HT1080 (cell line): ENCODE measurements at places on chromosomes 3 and 15. TPM values are rescaled to one million over a fixed set of nuclear protein-coding genes. Genes with fewer than 3 reads are reported as not detected.

DNA sequence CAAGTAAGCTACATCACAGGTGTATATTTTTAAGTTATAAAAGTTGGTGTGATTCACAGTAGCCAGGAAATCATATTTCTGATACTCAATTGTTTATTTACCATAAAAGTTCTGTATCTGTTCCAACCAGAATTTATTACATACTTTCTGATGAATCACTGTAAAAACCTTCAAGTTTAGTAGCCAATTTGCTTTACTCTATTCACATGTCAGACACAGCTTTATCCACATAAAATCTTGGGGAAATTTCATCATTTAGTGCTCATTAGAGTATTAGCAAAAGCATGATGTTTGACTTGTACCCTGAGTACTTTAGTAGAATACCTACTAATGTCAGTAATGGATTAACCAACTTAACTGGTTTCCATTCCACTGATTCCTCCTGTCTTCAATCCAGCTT lies 249.8 kb downstream of the POLQ start:
- DNase-seq = no peak

- DNase-seq = no peak
These were observed 216.1 kb upstream of the ROPN1 start for GRCh38 chr3:124207873-124208485.

- DNase-seq = peak; percentile 74
These were observed 167.5 kb upstream of the IL12A start for GRCh38 chr3:159821110-159821509.

- peak; percentile 61 for DNase-seq
These were observed 253.6 kb downstream of the MAGI1 start for GRCh38 chr3:65785065-65785645.

GRCh38 chr3:175593331-175593730 lies 734.2 kb downstream of the NAALADL2 start:
- no peak for DNase-seq

DNA sequence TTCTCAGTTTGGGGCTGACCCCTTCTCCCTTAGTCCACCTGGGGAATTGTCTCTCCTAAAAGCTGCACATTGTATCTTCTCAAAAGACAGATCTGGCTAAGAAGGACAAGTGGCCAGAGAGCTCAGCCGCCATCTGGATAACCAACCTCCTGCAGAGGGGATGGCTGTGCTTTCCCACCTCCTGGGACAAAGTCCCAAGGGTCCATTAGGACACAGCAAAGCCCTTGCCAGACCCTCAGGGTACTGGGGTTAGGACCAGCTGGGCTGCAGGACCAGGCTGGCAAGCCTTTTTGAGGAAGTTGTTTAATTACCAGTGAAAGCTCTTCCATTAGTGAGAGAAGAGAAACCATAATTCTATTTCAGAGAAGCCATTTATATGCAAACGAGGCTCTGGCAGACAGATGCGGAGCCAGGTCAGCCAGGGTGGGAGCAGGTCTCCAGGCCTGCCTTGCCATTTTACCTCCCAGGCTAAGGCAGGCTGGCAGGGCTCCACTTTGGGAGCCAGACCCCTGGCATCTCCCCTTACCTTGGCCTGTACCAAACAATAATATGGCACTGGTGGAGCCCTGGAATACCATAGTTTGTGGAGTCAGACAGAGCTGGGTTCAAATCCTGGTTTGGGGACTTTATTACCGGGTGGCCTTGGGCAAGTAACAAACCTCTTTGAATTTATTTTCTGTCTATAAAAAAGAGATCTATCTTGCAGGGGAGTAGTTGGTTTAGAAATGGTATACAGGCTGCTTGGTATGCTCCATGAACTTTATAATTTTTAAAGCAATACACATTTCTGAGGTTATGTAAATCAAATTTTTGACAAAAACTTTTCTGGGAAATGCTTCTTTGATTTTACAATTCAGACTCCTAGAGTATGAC lies 17.9 kb downstream of the SHF start:
- no peak for DNase-seq

DNA sequence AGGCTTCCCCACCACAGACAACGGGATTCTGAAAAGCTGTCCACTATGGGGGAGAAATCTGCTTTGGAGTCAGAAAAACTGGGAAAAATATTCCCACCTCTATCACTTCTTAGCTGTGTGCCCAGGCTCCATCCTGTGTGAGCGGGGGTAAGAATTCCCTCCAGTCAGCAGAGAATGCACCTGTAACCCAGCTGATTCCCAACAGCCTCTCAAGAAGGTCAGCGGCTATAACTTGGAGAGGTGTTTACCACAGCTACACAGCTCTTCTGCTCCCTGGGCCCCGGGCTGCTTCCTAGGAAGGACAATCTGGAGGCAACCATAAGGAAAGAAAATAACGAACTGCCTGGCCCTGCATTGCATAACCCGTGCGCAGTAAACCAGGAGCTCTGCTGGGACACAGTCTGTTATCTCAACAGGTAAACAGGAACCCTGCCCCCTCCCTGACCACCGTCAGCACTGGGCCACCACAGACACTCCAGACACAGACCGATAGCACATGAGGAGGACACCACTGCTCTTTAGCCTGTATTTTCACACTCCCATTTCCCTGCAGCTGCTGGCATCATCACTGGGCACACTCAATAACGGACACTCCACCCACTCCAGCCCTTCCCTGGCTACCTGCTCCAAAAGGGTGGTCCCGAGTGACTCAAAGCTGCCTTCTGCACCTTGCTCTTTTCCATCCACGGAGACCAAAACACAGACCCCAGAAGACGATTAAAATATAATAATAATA lies 2.1 kb downstream of the RAB43 start:
- no peak for DNase-seq

DNA sequence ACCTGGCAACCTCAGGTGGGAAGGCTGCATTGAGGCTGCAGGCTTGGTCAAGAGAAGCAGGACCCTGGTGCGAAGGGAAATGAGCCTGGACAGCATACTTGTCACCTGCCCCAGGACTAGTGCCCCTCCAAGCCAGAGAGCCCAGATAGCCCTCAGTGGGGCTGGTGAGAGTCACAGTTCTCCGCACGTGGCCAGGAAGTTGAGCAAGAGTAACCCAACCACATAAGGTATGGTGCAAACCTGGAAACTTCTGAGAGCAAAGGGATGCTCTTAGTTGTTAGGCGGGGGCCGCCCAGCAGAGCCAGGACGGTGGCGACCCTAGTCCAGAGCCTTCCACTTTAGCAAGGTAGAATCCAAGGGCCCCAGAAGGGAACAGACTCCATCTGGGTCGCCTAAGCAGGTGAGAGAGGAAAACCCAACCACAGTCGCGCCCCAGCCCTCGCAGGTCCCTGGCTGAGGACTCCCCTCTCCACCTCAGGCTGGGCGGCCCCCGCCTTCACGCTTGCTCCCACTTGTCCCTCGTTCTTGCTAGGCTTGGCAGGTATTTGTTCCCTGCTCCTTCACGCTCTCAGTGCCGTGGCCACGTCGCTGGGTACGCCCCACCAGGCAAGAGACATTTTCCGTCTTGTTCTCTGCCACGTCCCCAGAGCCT lies 1.1 kb upstream of the VPS18 start:
- no peak for DNase-seq

DNA sequence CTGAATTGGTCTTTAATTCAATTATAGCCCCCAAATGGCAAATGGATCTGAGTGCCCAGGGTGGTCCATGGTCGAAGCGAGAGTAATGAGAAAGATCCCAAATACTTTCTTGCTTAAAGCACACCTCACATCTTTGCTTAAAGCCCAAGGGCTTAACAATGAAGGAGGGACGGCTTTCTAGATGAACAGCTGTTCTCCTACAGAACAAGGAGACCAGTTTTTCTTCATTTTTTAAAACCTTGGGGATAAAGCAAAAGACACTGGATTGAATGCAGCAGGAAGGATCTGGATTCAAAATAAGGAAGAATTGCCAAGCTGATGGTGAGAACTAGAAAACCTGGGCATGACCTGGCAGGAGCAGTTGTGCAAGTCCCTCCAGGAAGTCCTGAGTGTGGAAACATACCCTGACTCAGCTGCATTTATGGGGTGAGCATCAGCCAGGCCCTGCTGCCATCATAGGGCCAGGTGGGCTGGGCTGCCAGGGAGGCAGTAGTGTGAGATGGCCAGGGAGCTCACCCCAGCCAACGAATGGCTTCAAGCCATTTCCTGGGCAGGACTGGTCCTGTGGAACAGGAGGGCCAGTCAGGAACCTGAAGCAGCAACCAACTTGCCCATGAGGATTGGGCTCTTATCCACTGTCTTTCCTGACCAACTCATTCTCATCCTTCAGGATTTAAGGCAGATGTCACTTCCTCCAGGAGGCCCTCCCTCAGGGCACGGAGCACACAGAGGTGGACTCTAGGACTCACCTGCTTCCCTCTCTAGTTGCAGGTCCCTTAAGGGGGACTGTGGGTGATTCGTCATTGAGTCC lies 18.4 kb upstream of the RHCG start:
- DNase-seq = peak; percentile 29

DNA sequence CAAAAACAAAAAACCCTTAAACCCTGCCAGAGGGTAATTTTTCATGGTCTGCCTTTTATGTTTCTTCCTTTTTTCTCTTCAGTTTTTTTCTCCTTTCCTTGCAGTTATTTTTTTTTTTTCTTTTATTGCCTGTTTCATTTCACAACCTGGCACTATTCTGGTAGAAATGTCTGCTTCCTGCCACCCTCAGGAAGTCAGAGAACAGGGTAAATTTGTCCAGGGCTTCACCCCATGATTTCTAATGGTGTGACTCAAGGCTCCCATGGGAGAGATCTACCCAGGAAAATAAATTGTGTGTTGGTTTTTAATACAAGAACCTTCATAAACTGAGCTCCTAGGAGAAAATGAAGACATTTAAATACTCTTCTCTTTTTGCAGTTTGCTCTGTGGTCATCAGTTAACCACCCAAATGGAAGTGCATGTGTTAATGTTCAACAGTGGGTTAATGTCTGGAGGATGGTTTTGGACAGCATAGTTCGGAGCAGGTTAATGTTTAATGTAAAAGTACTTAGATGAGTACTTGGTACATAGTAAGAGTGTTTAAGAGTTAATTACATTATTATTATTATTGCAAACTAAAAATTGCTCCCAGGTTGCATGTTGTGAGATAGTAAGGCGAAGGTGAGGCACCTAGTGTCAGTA lies 45.9 kb downstream of the CGNL1 start:
- DNase-seq = no peak

DNA sequence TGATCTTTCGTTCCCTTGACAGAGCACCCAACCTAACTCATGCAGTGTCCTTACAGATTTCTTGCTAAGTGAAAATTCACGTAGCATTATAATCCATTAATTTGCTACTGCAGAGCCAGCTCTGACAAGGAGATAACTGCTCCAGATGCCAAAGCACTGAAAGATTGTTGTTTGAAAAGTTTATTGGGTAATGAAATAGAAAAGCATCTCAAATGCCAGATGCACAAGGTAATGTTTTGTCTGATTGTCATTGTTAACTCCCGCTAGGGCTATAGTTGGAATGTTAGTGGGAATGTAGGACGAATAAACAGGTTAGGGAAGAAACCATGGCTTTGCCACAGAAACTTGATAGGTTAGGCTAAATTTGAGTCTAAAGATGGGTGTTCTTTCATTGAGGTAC lies 20.2 kb upstream of the SLC2A2 start:
- DNase-seq = no peak

- peak; percentile 37 for DNase-seq
These were observed 59.3 kb downstream of the CYP11A1 start for GRCh38 chr15:74307827-74308811.

- peak; percentile 21 for DNase-seq
These were observed 509.9 kb downstream of the OCA2 start for GRCh38 chr15:27589260-27589659.

DNA sequence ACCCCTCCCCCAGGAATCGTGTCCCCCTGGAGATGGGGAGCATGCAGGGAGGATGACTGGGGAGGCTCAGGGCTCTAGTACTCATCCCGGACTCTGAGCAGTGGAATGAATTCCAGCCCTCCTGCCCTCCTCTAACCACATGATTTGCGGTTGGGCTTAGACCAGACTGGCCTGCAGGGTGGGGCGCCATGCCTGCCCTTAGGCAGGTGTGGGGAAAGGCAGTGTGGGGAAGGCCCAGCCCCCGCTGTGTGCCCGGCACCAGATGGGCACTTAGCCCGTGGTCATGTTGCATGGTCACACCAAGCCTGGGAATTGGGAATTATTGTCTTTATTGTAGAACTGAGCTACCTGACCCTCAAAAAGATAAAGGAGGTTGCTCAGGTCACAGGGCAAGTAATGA lies 283.8 kb downstream of the TLE3 start:
- DNase-seq = no peak

DNA sequence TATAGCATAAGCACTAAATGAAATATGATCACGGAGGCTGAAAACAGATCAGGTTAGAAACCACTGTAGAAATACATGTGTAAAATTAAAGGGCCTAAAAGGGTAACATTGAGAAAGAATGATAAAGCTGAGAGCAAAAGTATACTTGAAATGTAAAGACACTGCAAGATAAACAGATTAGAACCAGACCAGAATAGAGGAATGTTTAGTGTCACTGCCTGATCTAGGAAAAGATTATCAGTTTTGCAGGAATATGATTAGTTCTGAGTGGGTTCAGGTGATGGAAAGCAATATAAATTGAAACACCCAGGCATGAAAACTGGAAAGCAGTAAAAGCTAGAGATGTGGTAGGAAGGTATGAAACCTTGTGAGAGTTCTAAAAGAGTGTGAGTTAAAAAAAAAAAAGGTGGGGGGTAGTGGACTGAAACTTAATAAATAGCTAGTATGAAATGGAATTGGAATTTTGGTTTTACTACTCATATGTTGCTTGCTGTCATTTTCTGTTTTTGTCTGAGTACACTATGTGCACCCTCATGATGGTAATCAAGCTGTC lies 16.0 kb upstream of the C3orf38 start:
- no peak for DNase-seq

- no peak for DNase-seq
These were observed 1.2 kb downstream of the SLC12A6 start for GRCh38 chr15:34336231-34336990.

- DNase-seq = no peak
These were observed 252.6 kb upstream of the CFAP20DC start for GRCh38 chr3:59302442-59302841.

DNA sequence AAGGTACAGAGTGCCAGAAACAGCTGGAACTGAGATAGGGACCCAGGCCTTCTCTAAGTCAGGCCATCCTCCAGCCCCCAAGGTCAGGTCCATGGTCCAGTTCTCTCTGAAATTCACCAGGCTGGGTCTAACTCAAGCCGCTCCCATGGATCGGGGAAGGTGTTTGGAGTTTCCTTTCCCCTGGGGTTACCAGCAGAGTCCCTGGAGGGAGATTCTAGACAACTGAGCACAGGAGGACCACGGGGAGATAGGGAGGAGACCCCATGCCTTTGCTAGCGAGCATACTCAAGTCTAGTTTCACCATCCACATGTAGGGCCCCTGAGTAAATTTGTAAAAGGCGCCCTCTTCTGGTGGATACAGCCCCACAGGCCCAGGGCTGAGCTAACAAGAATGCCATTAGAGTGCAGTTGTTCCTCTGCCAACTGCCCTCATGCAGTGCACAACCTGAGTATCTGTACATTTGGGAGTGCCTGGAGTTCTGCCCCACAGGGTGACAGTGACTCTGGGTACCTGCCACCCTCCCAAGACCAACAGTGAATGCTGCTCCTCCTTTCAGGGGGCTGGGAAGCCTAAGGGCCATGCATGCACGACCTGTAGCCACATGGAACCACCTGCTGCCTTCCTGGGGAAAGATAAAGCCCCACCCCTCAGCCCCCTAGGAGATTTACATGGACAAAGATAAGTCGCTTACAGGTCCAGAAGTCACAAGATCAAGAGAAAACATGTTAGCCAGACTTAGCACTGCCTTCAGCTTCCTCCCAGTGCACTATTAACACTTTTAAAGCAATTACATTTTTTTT lies 89.0 kb downstream of the IQSEC1 start:
- peak; percentile 58 for DNase-seq

Gene C3orf52
- 19.4 and 21.5 TPM in 2 replicates for total RNA-seq

Gene ACAD11
- total RNA-seq = 13.8 and 20.2 TPM in 2 replicates

Gene FBXO40
- 0.03 and 0.05 TPM in 2 replicates for total RNA-seq

Gene CAND2
- total RNA-seq = 0.19 and 0.60 TPM in 2 replicates

Gene BNIP2
- 72.0 and 107 TPM in 2 replicates for total RNA-seq

Gene POC1A
- 26.0 and 31.3 TPM in 2 replicates for total RNA-seq

Gene ATP8B4
- 0.21 and 0.60 TPM in 2 replicates for total RNA-seq
